ENCODE measurements at places on chromosomes 12 and 14.

GRCh38 chr12:1939801-1940607 lies 21.6 kb upstream of the CACNA2D4 start:
- DNase-seq = no peak

GRCh38 chr12:26953447-26953846 lies 15.2 kb downstream of the FGFR1OP2 start:
- no peak for DNase-seq

DNA sequence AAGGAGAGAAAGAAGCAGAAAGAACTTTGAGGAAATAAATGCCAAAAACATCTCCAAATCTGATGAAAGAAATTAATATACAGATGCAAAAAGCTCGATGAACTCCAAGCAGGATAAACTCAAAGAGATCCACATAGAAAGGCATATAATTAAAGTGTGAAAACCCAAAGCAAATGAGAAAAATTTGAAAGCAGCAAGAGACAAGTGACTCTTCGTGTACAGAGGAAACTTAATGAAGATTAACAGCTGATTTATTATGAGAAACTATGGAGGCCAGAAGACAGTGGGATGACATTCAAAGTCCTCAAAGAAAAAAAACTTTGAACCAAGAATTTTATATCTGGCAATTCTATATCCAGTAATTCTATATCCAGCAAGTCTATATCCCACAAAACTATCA lies 163.0 kb upstream of the TMCC3 start:
- DNase-seq = no peak

GRCh38 chr14:58690801-58691516 lies 53.2 kb downstream of the DACT1 start:
- DNase-seq = no peak

- DNase-seq = no peak
Observed at GRCh38 chr12:31371256-31371620, 45.3 kb upstream of the SINHCAF start.
